ENCODE measurements at places on chromosomes 7 and 10. TPM values are rescaled to one million over a fixed set of nuclear protein-coding genes. Genes with fewer than 3 reads are reported as not detected.

ELAPOR2 gene
- polyA plus RNA-seq = 7.3 TPM

RBP4 gene
- polyA plus RNA-seq = 0.85 TPM

NUTM2B gene
- 1.7 TPM for polyA plus RNA-seq

DNA sequence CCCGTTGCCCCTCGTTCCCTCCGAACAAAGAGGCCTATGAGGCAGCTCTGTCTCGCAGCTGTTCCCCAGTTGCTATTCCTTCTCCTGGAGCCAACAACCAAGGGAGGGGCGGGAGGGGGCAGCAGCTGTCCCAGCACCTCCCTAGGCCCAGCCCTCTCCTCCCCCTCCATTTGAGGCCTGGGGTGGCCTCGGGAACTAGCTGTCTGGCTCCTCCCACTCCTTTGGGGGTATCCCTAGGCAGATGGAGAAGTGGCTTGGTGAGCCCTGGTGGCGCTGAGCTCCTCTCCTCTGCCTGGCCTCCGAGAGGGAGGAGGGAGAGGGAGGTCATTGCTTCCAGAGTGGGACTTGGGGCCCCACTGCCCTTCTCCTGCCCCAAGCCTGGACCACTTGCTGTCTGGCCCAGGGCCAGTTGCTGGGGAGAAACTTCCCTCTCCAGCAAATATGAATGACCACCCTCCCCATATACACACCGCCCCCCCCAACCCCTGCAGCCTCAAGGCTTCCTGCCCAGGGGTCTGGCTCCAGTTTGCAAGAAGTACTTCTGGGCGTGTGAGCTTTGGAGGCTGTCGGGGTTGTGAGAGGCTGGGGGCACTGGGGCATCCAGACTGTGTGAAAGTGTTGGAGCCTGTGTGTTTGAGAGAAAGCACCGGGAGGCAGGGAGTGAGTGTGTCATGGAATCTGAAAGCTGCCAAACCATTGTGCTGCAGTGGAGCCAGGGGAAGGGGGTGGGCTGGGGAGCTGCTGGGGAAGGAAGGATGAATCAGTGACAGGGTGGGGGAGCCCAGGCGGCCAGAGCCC lies 3.1 kb downstream of the FLNC start:
- peak; percentile 99 for DNase-seq

DNA sequence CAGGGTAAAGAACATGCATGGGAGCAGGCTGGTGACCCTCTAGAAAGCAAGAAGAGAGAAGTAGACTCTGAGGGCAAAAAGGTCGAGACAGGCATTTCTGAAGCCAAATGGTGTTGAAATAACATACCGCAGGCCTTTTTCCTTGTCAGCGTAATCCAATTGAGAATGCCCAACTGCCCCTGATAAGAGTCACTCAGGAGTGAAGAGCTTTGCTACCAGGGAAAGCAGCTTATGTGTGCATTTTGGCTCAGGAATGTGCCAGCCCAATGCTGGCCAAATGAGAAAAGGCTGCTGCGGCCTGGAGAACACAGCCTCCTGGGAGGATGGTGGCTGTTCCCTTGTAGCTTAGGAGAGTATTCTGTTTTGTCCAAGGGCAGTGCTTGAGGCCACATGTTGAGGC lies 61.4 kb upstream of the NFKB2 start:
- peak; percentile 30 for DNase-seq

Data from muscle of leg (tissue), 16 donors.